ENCODE measurements at places on chromosomes 7 and 10.

DNA sequence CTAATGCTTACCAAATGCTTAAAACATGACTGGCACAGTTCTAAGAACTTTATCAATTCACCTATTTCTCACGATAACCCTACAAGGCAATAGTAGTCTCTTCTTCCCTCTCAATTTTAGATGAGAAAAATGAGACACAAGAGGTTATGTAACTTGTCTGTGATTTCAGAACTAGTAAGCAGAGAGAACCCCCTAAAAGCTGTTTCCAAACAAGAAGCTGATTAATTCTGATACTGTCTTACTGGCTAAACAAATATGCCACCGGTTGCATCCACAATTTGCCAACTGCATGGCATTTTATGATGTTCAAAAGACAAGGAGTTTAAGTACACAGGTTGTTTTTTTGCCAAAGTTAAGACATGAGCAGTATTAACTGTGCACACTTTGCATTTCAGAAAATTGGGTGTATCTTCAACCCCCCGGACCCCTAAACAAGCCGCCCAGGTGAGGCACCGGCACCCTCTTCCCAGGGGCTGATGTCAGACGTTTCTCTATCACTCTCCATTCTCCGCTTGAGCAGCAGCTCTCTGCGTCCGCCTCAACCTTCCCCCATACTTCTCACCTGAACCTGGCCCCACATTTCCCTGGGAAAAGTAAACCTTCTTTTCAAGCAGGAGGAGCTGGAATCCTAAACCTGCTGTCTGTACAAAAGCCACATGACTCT is 21.7 kb downstream of the RSU1 start:
- no peak for DNase-seq

- DNase-seq, result no peak
Observed at GRCh38 chr7:7425321-7425720, 110.4 kb downstream of the COL28A1 start.

DNA sequence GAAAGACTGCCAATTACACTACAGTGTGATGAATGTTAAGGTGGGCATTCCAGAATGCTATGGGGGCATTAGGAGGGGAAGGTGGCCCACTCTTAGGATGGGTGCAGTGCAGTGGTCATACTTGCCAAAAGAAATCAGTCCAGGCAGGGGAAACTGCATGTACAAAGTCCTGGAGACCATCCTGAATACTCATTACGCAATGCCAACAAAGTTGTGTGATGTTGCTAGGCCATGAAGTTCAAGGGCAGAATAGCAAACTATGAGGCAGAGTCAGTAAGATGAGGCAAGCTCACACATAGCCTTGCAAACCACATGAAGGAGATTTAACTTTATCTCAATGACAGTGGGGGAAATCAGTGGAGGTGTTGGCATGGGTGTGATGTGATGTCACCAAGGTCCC is 49.8 kb upstream of the SLC35B4 start:
- no peak for DNase-seq

- no peak for DNase-seq
Observed at GRCh38 chr10:106625751-106626150, 538.8 kb downstream of the SORCS1 start.

DNA sequence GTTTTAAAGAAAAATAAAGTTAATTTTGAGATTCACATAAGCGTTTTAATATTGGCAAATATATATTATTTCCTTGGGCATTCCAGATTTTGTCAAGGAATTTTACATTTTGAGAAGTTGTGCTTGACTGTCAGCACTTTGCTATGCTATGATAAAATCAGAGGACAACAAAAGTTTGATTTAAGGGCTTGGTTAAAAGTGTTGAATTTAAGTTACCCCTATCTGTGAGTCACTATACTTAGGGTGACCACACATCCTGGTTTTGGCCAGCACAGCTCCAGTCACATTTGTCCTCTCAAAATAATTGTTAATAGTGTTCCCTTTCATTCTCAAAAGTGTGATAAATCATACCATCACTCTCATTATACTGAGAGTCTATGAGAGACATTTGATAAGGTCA is 34.2 kb upstream of the ANK3 start:
- no peak for DNase-seq

- no peak for DNase-seq
Observed at GRCh38 chr7:43648473-43649406, 65.8 kb downstream of the STK17A start.

GRCh38 chr10:76036111-76036940 is 604.9 kb downstream of the LRMDA start:
- DNase-seq, result peak; percentile 79

Measured in iPS-NIHi11 (cell line).